ENCODE measurements at places on chromosomes 2 and 18.

- DNase-seq, result no peak
Observed at GRCh38 chr2:174678395-174678794, 80.8 kb upstream of the WIPF1 start.

DNA sequence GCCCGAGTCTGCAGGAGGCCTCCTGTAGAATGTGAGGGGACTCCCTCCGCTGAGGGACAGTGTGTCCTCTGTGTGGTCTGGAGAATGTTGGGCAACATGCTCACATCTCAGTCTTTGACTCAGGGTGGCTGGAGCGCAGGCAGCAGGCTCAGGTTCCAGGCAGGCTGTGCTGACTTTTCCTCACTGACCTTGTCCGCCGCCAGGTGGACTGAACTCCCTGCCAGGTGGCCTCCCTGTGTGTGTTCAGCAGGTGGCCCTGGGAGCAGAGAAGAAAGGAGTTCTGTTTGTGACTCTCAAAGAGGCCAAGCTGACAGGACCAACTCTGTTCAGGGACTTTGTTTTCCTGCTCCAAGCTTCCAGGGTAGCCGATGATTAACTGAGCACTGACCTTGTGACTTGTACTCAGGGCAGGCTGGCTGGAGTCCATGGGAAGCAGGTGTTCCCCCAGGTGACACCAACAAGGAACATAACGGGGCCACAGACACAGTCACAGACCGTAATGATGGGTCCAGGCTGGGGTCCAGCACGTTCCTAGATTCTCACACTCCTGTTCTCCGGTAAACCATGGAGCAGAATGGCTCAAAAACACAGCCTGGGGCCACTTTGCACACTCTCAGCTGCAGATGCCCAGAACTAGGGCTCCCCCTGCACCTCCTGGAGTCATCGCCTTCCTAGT lies 439.8 kb downstream of the RNF144A start:
- DNase-seq, result no peak

GRCh38 chr2:204049635-204050034 lies 113.1 kb downstream of the ICOS start:
- DNase-seq, result no peak

- no peak for DNase-seq
Observed at GRCh38 chr2:69138247-69138772, 125.3 kb downstream of the ANTXR1 start.

- DNase-seq, result no peak
Observed at GRCh38 chr2:189594305-189594704, 13.7 kb upstream of the SLC40A1 start.

- DNase-seq, result no peak
Observed at GRCh38 chr2:10449838-10450691, 1.9 kb upstream of the ODC1 start.

DNA sequence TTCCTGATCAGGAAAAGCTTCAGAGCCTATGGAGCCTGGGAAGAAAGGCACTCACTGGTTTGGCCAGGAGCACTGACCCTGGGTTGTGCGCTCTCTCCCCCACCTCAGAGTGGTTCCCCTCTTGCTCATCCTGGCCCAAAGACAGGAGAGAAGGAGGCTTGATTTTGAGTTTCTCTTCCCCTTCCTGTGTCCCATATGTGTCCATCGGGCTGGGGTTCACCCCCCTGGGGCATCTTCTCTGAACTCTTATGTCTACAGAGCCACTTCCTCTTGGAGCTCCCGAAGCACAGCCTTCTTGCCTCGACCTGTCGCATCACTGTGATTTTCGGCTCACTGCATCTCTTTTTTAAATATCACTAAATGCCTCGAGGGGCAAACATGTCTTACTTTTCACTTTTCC lies 692.3 kb downstream of the RNF144A start:
- no peak for DNase-seq

- DNase-seq, result no peak
Observed at GRCh38 chr2:28276076-28276618, 116.5 kb upstream of the FOSL2 start.

DNA sequence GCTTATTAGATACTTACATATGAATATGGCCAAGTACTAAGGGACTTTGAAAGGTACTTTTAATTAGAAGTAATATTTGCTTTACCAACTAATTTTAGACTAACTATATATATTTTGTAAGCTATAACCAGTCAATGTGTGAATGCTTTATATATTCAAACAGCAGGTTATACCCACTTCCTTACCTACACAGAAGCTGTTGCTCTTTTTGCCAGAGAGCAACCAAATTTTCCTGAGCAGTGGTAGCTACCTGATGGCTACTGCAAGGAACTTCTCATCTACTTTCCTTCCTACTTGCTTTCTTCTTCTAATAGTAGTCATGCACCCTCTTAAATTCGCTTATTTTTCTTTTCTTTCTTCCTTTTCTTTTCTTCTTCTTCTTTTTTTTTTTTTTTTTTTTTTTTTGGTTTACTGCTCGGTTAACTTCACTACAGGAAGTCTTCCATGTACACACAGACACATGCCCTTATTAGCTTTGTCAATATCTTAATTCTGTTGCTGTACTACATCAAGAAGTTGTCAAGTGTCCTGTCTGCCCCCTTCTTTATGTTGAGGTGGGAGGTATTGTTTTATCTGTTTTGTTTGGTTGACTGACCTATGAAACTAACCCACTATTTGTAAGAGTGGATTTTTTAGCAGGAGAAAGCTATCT lies 95.0 kb downstream of the EPC2 start:
- no peak for DNase-seq

DNA sequence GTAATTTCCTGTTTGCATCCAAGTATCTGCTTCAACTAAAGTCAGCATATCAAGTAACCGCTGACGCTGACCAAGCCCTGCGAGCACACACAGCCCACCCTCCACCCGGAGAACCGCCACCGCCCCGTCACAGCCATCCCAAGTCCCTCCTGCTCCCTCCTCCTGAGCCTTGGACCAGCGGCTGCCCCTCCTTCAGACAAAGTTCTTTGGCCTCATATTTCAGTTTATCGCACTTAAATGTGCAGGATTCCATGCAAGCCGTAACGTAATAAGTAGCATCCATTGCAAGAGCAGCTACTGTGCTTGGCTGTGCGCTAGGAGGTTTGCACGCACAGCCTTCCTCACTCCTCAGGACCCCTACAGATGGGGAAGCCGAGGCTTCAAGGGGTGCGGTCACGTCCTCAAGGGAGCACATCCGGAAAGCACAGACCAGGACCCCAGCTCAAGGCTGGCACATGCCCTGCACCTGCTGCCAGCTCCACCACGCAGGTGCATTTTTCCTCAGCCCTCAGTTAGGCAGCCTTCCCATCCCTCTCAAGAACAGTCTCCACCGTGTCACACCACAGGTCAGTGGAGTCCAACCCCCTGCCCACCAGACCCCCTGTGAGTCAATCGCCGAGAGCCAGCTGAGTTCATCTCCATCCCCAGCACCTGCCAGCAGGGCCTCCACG lies 17.1 kb downstream of the PXDN start:
- DNase-seq, result no peak

GRCh38 chr2:17610521-17610920 lies 70.0 kb downstream of the VSNL1 start:
- DNase-seq, result no peak

DNA sequence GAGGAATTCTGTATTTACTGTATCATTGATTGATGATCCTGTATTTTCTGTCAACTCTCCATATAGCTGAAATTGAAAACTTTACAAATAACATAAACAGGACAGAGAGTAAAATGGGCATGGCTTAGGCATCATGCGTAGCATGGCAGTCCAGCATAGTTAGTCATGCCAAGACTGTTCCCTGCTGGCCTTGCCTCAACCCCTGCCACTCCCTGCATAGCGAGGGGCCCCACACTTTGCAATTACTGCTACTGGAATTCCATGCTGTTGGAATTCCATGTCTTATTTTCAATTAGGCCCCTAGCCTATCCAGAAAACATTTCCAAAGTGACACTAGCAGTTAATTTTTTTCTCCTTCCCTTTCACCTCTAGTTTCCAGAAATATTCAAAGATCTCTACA lies 15.1 kb upstream of the SOX11 start:
- DNase-seq, result no peak

- DNase-seq, result no peak
Observed at GRCh38 chr2:223538920-223539440, 63.2 kb downstream of the SCG2 start.

DNA sequence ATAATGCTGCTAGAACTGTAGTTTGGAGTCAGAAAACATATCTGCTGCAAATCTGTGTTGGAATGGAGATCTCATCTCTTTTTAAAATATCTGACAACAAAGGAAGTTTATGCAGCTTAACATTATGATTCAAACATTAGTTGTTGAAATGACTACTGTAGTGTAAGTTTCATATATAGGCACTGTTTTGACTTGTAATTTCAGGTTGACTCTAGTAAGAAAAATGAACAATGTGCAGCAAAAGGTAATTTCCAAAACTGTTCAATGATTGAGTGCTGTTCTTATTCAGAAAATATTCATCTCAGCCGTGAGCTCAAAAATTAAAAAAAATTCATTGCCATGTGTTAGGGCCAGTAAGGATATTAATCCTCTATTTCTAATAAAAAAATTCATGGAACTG lies 48.5 kb downstream of the CCDC138 start:
- no peak for DNase-seq

DNA sequence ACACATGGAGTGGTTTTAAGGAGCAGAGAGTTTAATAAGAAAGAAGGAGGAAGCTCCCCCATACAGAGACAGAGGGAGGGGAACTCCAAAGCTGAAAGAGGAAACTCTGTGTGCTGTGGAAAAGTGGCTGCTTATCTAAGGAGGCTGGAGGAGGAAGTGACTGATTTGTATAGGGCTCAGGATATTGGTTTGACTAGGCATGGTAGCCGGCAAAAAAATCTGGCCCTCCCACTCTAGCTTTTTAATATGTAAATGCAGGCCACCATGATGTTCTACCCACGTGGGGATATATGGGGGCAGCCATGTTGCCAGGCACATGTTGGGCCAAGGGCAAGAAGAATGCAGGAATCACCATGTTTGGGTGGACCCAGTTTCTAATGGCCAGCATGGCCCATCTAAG lies 64.3 kb downstream of the HNMT start:
- DNase-seq, result no peak

GRCh38 chr2:132419235-132419634 lies 2.6 kb downstream of the GPR39 start:
- DNase-seq, result no peak

- no peak for DNase-seq
Observed at GRCh38 chr2:238401551-238401950, 25.2 kb upstream of the ASB1 start.

- no peak for DNase-seq
Observed at GRCh38 chr18:14961991-14962390, 214.0 kb downstream of the ANKRD30B start.

- no peak for DNase-seq
Observed at GRCh38 chr18:74520096-74520833, 14.0 kb upstream of the CNDP1 start.

DNA sequence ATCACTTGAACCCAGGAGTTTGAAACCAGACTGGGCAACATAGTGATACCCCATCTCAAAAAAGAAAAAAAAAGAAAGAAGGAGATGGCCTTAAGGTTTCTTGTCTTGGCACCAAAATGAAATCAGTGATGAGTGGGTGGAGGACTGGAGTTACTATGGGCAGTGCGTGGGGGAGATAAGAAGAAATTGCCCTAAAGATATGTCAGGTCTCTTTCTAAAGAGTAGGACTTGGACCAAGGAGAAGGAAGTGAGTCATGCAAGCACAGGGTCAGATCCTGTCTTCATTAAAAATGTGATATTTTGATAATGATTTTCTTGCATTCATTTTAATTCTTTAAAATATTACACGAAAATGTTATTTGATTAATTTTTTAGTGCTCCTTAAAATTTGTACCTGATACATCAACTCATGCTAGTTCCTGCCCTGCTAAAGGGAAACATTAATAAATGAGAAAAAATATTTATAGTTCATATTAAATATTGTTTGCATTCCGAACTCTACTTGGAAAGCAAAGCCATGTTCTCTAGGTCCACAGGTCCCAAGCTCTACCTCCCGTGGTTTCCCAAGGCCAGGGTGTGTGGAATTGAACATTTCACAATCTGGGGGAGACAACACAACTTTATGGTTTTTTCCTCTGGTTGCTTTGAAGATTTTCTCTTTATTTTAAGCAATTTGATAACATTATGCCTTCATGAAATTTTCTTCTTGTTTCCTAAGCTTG lies 62.6 kb upstream of the CTLA4 start:
- no peak for DNase-seq

- no peak for DNase-seq
Observed at GRCh38 chr2:17323697-17324096, 194.5 kb downstream of the RAD51AP2 start.

DNA sequence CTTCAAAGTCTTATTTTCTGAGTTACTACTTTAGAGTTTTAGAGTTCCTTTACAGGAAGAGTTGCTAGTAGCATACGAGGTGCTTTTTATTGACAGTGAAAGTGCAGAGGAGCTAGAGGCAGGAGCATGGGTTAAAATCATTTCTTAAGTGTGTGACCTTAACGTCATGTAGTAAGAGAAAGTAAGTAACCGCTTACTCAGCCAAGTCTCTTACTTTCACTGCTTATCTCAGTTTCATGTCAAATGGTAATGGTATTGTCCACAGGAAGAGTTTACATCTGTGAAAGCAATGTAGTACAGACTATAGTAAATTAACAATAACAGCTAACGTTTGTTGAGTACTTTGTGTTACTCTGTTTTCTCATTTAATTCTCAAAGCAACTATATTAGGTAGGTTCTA lies 12.6 kb downstream of the NDUFAF7 start:
- DNase-seq, result no peak

- no peak for DNase-seq
Observed at GRCh38 chr2:174233771-174234275, 14.5 kb downstream of the OLA1 start.

DNA sequence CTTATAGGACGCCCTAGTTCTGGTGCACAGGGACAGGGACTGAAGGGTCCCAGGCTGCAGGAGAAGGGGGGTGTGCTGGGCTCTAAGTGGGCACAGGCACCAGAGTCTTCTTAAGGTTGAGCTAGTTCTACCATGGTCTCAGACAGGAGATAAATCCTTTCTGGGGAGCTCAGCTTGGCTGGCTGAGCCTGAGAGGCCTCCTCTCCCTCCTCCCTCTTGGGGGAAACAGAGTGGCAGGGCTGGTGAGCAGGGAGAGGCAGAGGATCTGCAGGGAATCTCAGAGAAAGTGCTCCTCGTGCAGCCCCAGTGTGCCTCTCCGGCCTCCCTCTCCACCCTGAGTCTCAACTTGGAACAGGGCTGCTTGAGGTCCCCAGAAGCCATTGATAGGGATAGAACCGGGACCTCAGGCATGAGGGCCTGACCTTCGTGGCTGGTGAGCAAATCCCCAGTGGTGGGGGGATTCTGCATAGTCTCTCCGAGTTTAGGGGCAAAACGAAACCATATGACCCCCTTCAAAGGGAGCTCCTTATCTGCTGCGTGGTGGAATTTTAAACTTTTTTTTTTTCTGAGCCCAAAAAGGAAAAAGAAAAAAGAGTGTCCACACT lies 2.0 kb downstream of the GDF7 start:
- no peak for DNase-seq

DNA sequence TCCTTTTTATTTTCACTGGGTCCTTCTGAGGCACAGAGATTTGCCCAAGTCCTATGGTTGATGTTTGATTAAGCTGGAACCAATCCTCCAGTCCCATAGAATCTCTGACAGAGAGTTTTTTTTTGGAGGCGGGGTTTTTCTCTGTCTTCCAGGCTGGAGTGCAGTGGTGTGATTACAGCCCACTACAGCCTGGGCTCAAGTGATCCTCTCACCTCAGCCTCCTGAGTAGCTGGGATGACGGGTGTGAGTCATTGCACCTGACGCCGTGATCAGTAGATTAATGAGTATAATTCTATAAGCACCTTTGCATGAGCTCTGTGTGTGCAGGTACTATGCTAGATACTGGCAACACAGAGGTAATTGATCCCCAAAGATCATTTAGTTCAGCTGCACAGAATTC lies 15.3 kb upstream of the TRPM8 start:
- DNase-seq, result no peak

All from stimulated activated CD4-positive, alpha-beta T cell treated with anti-CD3 and anti-CD28 coated beads, Interleukin-15, amount 100 ng/mL, for 1 hour (primary cell).